Endothelial cell (in vitro differentiated cells): ENCODE measurements at places on chromosomes 4 and X. TPM values are rescaled to one million over a fixed set of nuclear protein-coding genes. Genes with fewer than 3 reads are reported as not detected.

ARMCX2 gene
- total RNA-seq = 147 TPM

- no peaks in the 10 kb centered on the region for H3K36me3 ChIP-seq
- H3K4me3 ChIP-seq = no peak overlapping the region
- no peaks in the 10 kb centered on the region for H3K27me3 ChIP-seq
- H3K4me1 ChIP-seq = peaks cover 5% of the 10 kb centered on the region
Observed at GRCh38 chr4:126710935-126711334, 921.8 kb upstream of the INTU start.

DNA sequence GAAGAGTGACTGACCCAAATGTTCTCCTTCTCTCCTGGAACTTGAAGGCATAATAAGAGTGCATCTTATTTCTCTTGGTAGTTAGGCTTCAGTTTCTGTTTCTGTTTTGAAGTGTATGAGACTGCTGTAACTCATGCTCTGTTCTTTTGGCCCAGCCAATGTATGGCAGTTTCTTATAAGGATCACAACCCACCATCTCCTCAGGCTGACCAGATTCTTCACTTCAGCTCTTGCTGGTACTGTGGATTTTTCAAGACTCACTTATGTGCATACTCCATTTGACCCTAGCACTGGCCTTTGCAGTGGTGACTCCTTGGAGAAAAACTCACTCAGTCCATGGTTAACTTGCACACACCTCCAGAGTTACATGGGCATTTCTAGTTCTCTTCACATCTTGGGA lies 9.6 kb upstream of the YTHDC1 start:
- no peaks in the 10 kb centered on the region for H3K4me1 ChIP-seq
- no peak overlapping the region for H3K27ac ChIP-seq
- H3K27me3 ChIP-seq = no peaks in the 10 kb centered on the region
- no peaks in the 10 kb centered on the region for H3K36me3 ChIP-seq
- H3K4me3 ChIP-seq = no peak overlapping the region

DNA sequence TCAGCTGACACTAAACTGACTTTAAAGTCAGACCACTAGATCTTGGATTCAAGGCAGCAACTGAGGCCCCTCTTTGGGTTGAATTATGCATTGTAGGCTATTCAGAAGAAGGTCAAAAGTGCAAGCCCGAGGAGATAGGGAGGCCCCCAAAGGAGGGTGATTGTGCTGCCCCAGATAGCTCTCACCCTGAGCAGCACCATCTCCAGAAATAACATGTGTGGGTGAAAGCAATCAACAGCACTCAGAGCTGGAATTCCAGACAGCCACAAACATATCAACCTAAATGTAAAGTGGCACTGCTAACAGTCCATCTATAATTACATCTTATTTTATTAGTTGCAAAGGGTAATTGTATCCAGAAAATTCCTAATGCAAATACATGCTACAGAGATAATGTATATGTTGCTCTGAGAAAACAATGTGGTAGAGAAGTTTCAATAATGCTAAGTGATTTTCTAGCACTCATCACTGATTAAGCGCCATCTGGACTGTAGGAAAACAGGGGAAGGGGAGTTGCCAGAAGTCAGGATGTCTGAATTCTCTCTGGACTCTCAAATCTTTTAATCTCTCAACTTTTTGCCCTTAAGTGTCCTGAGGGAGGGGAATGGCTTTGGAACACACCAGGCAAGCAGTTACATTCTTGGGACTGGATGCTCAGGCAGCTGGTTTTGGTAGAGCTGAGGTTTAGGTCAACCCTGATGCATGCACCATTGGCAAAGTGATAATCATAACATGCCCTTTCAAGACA lies 61.8 kb upstream of the SFRP2 start:
- no peak overlapping the region for H3K27ac ChIP-seq
- no peaks in the 10 kb centered on the region for H3K27me3 ChIP-seq
- H3K4me3 ChIP-seq = no peak overlapping the region
- H3K36me3 ChIP-seq = no peaks in the 10 kb centered on the region
- DNase-seq = no peak

DNA sequence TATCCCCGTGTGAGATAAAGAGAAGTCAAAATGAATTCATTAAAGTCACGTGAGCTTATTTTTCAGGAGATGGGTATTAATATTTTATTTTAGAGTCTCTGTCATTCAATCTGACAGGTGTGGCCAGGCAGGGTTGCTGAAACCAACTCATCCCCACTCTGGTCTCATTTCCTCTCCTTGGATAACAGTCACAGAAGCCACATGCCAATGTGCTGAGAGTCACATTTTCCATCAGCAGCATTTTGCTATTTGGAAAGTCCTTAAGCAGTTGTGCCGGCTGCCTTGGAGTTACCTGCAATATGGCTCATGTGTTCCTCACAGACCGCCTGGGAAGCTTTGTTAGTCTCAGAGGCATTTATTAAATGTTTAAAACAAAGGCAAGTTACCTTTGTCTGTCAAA lies 302.3 kb downstream of the DCHS2 start:
- H3K36me3 ChIP-seq = no peaks in the 10 kb centered on the region
- H3K4me1 ChIP-seq = no peaks in the 10 kb centered on the region
- H3K27me3 ChIP-seq = no peaks in the 10 kb centered on the region
- no peak overlapping the region for H3K27ac ChIP-seq
